NCI-H510A treated with DMSO at 0.1 percent for 48 hours (cell line): ENCODE measurements at places on chromosomes 3 and 15.

GRCh38 chr15:78093242-78094020, 1.1 kb downstream of the SH2D7 start:
- DNase-seq = no peak

- DNase-seq = no peak
Measured at GRCh38 chr3:182636646-182637045, 156.7 kb upstream of the ATP11B start.

DNA sequence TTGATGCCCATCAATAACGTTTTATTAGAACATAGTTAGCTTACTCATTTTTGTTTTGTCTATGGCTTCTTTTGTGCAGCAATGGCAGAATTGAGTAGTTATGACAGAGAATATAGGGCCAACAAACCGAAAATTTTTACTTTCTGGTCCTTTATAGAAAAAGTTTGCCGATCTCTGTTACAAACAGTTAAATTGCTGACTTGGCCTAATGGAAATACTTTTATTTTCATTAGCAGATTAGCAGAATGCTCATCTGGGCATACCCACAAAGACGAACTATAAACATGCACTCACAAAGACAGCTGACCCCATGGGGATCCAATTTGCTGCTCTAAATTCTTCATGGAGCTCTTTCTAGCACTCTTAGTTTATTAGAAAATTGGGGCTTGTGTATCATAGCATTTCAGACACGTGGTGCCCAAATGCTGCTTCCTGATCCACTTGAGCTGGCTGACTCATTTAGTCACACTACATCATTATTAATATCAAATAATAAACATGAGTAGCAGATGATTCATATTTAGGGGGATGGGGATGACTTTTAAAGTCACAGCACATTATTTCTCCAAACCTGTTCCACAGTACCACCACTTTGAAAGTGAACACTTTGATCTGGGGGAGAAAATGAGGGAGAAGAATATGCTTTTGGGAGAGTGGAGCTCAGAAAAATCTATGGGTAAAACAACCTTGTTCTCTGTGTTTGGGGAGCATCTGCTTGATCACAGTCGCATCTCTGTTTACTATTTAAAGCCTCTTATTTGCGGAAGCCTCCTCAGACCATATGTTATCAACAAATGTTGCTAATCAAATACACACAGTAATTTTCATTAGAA, 228.1 kb upstream of the FEZF2 start:
- DNase-seq = no peak

GRCh38 chr3:136250903-136251460, 842 bp downstream of the PCCB start:
- peak; percentile 38 for DNase-seq

DNA sequence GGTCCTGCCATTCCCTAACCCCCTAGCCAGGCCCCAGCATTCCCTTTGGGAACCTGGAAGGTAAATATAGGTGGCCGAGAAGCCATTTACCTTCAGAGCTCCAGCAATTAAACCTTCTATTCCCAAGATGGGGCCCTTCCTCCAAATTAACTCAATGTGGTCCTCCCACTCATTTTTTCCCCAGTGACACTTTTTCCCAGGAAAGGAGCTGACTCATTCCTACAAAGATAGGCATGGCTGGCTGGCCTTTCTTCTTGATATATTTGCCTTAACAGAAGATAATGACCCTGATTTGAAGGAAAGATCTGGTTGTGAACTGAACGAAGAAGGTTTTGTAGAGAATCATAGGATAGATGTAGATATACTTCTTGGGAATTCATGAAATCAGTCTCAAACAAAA, 279.0 kb upstream of the VEPH1 start:
- DNase-seq = no peak

DNA sequence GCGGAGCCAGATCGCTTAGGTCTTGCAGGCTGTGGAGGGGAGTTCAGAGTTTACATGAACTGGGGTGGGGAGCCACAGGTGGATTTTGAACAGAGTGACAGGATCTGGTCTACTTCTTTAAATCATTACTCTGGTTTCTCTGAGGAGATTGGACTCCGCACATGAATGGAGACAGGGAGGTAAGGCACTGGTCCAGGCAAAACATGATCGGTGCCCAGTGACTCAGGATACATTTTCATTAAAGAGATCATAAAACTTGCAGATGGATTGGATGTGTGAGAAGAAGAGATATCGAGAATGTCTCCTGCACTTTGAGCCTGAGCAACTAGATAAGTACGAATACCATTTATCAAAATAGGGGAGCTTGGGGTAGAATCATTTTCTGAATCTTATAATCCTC, 61.8 kb upstream of the CMSS1 start:
- DNase-seq = no peak

DNA sequence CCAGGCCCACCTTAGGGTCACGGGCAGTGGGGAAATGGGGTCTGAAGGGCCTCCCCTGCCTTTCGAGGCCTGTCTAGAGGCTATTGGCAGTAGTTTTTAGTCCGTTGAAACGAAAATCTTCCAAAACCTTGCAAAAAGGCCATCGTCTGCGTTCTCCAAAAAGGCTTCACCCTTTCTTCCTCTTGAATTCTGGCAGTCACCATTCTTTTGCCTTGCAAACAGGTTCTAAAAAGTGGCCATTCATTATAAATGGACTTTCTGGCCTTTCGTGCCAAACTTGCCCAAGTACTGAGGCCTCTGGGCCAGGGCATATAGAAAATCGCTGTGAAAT, 367 bp upstream of the TARS3 start:
- DNase-seq = no peak

DNA sequence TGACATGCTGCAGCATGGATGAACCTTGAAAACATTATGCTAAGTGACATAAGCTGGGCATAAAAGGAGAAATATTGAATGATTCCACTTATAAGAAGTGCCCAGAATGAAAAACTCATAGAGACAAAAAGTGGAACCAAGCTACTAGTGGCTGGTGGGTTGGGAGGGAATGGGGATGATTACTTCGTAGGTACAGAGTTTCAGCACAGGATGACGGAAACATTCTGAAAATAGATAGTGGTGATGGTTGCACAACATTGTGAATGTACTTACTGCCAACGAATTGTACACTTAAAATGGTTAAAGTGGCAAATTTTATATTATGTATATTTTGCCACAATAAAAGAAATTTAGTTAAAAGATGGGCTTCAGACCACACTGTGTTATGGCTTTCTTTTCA, 93.6 kb downstream of the RPLP1 start:
- DNase-seq = no peak

- DNase-seq = no peak
Measured at GRCh38 chr3:72818905-72819304, 29.3 kb downstream of the SHQ1 start.

- peak; percentile 65 for DNase-seq
Measured at GRCh38 chr3:33879540-33879939, 81.1 kb downstream of the PDCD6IP start.

DNA sequence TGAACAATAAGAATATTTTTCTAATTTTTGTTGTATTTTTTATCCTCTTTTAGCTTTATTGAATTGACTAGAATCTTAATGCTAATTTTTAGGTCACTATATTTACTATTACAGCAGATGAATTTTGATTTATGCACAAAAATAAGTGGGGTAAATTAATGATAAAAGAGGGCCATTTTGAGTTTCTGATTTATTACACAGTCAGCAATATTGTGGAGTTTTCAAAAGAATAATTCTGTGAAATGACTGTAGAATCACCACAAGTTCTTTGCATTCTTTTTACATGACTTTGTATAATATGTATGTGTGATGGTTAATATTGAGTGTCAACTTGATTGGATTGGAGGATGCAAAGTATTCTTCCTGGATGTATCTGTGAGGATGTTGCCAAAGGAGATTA, 812.4 kb upstream of the DPPA4 start:
- no peak for DNase-seq

DNA sequence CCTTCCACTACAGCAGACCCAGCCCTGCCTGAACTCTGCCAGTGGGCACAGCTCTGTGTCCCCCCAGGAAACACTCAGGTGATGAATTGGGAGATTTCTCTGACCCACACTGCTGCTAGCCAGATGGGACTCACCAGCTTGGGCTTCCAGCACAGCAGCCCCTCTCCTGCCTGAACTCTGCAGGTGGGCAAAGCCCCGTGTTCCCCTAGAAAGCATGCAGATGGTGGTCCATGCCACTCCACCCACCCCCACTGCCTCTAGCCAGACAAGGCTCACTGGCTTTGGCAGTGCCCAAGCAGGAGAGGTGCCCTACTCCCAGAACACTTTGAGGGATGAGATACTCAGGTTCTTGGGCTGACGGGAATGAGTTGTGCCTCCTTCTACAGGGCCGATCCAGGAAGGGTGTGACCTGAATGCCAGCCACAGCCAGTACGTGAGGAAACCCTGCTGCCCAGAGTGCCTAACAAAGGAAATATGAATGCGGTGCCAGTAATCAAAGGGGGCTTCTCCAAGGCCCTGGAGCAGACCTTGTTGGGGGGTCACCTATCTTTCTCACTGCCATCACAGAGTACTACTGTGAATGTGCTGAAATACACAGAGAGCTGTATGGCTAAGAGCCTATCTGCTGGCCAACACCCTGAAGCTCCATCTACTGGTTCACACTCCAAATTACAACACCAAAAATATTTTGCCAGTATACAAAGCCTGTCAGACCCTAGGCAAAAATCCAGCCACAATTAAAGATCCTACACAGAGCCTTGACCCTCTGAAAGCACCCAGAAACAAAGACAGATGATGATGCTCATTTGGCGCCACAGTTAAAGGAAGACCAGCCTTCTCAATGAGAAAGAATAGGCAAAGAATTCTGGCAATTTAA, 61.9 kb downstream of the BTLA start:
- no peak for DNase-seq

GRCh38 chr3:10855083-10855870, 39.2 kb downstream of the SLC6A11 start:
- DNase-seq = no peak

GRCh38 chr3:53806182-53807116, 39.8 kb downstream of the CHDH start:
- no peak for DNase-seq
